ENCODE measurements at places on chromosomes 7 and 10.

- peak; percentile 17 for DNase-seq
These were observed 40.1 kb downstream of the ELMO1 start for GRCh38 chr7:37408291-37409228.

DNA sequence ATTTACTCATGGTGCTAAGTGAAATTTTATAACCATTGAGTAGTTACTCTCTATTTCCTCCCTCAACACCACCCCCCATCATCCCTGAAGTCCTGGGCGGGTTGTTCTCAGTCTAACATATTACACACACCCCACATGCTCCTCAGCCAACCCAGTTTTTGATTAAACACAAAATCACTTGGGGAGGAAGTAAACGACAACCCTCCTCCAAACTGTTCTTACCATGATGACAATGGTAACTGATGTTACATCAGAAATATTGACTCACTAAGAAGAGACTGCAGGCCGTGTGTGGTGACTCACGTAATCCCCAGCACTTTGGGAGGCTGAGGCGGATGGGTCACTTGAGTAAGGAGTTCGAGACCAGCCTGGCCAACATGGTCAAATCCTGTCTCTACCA is 44.2 kb downstream of the RAB11FIP2 start:
- DNase-seq: no peak

DNA sequence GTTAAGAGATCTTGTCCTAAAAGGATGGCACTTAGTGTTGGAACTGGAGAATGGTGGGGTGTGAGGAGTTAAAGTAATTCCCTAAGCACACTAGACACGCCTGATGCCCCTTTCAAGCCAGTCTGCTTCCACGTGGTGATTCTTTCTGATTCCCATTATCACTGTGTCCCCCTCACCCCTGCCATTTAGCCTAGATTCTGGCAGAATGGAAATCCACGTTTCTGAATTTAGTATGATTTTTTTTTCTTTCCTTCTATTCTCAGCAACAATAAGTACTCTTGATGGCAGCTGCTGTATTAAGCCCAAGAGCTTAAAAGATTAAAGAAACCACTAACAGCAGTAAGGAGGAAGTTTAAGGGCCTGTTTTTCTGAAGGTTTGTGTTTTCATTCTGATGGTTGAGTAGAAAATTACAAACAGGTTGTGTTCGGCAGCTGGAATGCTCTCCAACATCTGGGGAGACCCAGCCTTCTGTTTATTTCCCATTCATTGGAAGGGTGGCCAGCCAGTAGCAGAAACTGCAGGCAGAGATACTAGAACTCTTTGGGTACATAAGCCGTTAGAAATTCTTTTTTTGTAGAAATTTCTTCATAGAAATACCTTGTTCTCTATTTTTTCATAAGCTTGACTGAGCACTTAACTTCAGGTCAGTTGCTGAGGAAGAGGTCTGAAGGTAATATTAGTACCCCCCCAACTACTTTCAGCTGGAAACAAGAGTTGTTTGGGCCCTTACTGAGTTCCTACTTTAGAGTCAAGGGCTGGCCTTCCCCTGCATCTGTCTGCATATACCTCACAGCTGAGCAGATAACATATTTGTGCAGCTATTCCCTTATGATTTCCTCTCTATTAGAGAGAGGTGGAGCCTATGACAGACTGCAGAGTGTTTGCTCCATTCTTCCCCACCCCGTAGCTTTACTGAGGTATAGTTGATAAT is 355.1 kb downstream of the AUTS2 start:
- no peak for DNase-seq

DNA sequence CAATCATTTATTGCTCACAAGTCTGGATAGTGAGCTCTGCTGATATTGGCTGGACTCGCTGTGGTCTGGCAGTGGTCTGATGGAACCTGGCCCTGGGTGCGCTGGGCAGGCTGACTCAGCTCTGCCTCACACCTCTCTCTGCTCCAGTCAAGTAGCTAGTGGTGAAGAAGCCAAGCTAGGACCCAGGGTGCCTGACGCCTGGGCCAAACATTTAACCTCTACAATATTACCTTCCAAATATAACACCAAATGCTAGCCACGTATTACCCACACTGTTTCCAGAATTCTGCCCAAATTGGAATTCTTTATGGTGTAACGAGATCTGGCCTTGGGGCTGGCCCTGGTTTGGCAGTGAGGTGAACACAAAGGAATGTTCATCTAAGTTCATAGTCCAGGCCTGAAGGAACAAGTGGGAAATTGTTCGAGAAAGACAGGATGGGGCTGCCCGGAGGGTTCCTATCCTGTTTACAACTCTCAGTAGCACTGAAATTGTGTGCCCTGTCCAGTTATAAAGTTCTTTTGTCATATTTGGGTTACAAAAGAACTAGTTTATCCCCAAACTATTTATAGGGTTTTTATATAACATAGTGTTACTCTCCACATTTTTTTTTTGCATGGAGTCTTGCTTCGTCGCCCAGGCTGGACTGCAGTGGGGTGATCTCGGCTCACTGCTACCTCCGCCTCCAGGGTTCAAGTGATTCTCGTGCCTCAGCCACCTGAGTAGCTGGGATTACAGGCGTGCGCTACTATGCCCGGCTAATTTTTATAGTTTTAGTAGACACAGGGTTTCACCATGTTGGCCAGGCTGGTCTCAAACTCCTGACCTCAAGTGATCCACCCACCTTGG is 16.3 kb downstream of the OR2AE1 start:
- no peak for DNase-seq

DNA sequence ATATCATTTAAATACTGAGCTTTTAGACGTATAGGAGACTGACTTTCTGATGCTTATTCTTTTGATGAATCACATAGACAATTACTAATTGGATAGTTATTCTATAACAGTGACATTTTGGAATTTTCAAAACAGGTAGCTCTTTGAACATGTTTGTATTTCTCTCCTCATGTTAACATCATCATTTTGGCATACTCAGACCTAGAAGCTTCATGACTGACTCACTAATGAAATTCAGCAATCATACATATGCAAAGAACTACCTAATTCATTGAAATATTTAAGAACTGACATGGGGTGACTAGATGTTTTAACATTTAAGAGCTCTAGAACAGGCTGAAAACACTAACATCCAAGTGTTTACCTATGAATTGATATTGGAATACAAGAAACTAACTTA is 192.3 kb downstream of the VTI1A start:
- DNase-seq: no peak

- no peak for DNase-seq
These were observed 52.2 kb downstream of the DIP2C start for GRCh38 chr10:637221-637620.

DNA sequence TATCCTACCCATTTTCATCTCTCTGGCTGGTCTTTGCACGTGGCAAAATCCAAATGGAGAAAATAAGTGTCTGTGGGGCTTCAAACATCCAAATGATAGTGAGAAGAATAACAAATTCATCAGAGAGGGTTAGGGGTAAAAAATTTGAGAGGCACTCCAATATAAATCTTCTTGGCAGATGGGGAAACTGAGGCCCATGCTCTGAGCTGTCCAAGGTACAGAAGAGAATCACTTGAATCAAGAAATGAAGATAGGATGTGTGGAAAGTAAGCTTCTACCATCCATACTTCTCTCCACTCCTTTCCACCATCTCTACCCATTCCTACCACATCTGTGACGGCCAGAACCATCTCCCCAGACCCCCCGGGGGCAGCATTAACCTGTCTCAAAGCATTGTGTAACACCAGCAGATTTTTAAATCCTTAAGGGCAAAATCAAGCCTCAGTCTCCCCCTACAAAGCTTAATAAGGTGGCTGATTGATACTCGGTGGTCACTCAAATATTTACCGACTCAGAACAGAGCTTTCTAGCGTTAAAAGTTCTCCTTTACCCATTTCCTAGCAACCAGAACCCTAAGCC is 818 bp downstream of the GOT1 start:
- no peak for DNase-seq

- no peak for DNase-seq
These were observed 976 bp downstream of the ABCF2 start for GRCh38 chr7:151225948-151226510.

GRCh38 chr7:150358433-150358832 is 10.2 kb upstream of the REPIN1 start:
- DNase-seq: no peak

- DNase-seq: no peak
These were observed 2.9 kb downstream of the NPC1L1 start for GRCh38 chr7:44538093-44538797.

GRCh38 chr7:143408252-143408685 is 387 bp downstream of the EPHA1 start:
- DNase-seq: no peak

DNA sequence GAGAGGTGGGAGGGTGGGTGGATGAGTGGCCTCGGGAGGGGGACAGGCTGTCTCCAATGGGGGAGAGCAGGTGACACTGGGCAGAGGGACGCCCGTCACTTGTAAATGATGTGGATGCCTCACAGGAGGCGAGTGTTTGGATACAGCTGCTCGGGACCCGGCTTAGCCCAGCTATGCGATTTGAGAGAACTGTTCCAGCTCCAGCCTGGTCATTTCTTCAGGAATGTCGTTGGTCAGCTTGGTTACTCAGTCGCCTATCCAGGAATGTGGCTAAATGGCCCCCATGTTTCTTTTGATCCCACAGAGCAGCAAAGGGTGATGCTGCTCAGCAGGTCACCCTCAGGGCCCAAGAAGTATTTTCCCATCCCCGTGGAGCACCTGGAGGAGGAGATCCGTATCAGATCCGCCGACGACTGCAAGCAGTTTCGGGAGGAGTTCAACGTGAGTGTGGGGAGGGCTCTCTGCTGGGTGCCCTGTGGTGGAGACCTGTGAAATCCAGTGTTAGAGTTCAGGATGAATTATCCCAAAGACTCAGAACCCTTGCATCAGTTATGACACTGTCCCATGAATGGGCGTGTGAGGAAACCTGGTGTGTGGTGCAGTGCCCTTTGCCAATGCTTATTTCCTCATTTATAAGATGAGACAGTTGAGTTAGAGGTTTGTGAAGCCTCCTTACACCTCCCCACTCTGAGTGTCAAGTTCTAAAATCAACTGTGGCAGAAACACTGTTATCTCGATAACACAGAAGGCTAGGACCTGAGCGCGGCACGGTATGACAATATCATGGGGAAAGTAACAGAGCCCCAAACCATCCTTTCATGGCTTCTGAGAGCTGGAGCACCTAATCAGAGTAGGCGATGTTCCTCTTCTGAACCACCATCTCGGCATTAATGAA is 76.8 kb downstream of the MKI67 start:
- no peak for DNase-seq

- DNase-seq: no peak
These were observed 135.3 kb downstream of the KIAA1217 start for GRCh38 chr10:24344279-24344678.

DNA sequence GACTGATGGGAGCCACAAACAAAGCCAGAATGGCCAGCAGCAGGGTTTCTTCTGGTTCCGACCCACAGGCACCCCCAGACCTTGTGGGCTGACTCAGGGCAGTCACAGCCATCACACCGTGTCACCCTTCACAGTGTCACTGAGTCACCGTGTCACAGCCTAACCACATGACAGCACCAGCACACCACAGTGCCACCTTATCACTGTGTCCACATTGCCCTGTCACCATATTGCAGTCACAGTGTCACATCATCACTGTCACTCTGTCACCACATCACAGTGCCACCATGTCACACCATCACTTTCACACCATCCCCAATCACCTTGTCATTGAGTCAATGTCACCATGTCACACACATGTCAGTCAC is 77.0 kb downstream of the OAT start:
- no peak for DNase-seq

DNA sequence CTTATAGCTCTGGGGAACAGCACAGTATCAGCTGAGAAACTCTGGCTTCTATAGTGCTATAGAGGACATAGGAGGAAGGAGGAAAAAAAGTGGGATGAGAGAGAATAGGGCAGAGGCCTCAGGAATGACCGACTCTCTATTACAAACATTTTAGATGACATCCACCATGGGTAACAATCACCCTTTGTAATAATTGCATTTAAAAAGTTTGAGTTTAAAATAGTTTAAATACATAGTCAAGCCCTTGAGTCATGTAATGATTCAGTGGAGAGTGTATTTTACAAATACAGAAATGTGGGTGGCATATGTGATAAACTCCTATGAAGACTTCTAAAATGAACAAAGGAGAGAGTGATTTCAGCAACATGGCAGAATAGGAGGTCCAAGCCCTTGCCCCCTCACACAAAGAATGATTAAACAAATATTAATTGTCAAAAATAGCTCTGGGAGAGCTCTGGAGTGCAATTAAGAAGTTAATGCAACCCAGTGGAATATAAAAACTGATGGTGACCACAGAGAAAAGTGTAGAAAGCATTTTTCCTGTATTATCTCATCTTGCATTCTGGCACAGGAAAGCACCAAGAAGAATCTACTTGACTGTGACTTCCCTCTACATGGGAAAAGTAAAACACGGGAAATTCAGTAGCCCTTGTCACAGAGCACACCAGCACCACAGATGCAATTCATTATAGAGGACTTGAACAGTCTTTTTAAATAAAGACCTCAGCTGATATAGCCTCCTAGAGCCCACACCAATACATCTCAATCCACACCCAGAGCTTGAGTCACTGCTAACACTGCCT is 569.0 kb upstream of the SORCS1 start:
- no peak for DNase-seq

DNA sequence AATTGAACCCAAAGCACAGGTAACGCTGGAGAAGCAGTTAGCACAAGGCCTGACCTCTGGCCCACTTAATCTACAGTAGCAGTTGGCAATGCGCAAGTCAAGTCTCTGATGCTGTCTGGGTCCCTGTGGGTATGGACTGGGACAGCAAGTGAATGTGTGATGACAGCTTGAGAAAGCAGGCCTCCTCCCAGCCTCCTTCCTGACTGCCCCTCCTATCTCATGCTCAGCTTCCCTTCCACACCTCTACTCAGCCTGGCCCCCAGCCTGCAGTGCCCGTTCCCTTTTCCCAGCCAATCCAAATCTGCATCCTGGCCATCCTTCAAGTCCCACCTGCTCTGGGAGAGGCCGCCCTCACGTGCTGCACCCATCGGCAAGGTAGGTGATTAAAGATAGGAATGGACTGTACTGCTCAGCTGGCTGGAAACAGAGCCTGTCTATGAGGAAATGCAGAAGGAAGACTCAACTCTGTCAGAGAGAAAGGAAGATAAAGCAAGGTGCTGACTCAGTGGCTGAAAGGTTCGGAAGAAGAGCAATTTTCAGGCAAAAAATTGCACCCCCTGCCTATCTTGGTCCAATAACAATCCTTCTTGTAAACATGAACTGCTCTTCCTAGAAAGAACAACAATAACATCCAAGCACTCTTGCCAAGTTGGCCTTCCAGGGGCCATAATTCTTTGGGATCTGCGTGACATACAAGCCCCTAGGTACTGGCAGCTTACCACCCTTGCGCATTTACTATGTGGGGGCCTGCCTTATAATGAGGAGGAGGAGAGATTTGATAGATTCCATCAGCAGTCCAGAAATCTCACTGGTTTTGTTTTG is 16.6 kb upstream of the FGFR2 start:
- DNase-seq: no peak

DNA sequence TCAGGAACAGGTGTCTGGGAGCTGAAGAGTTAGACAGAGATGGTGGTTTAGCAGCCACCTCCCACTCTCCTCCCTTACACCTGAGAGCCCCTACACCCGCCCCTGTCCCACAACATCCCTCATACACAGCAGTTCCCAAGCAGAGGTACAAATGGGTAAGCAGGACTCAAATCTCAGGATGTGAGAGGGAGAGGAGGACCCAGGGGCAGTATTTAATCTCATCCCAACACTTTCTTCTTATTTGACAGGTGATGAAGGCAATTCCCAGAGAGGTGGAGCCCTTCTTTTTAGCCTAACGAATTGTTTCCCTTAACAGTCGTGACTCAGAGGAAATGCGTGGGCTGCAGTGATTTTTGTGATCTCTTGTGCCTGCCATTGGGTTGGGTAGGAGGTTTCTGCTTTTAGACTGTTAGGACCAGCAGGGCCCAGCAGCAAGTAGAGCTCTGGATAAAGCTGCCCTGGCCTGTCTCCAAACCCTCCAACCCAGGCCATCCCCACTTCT is 191.3 kb downstream of the HECW1 start:
- peak; percentile 9 for DNase-seq
